ENCODE measurements at places on chromosomes 5 and 9. TPM values are rescaled to one million over a fixed set of nuclear protein-coding genes. Genes with fewer than 3 reads are reported as not detected.

- peaks cover 6% of the 10 kb centered on the region for H3K4me1 ChIP-seq
- DNase-seq = no peak
- H3K27me3 ChIP-seq = no peaks in the 10 kb centered on the region
- H3K27ac ChIP-seq = no peak overlapping the region
Measured at GRCh38 chr5:108529381-108529780, 147.5 kb upstream of the FBXL17 start.

SOHLH1 gene
- not detected for total RNA-seq

GRCh38 chr9:16196206-16196605 lies 643.4 kb downstream of the CCDC171 start:
- no peak overlapping the region for H3K4me3 ChIP-seq
- no peak for DNase-seq
- no peaks in the 10 kb centered on the region for H3K36me3 ChIP-seq
- peaks cover 23% of the 10 kb centered on the region for H3K4me1 ChIP-seq

WNT8A gene
- not detected for total RNA-seq

GRCh38 chr5:90099099-90099498 lies 310.5 kb downstream of the CETN3 start:
- no peaks in the 10 kb centered on the region for H3K36me3 ChIP-seq
- H3K27me3 ChIP-seq = no peaks in the 10 kb centered on the region
- H3K4me3 ChIP-seq = no peak overlapping the region
- H3K4me1 ChIP-seq = no peaks in the 10 kb centered on the region
- DNase-seq = no peak
- H3K27ac ChIP-seq = no peak overlapping the region

- peaks cover 10% of the 10 kb centered on the region for H3K36me3 ChIP-seq
- H3K4me3 ChIP-seq = no peak overlapping the region
- no peak overlapping the region for H3K27ac ChIP-seq
Measured at GRCh38 chr5:9858043-9858442, 227.9 kb upstream of the TAS2R1 start.

GRCh38 chr9:112308588-112308987 lies 24.8 kb downstream of the PTBP3 start:
- peak overlapping the region; percentile 36 for H3K27ac ChIP-seq
- no peak for DNase-seq
- H3K4me3 ChIP-seq = no peak overlapping the region
- peaks cover 3% of the 10 kb centered on the region for H3K27me3 ChIP-seq

ALDOB gene
- total RNA-seq = not detected

DNA sequence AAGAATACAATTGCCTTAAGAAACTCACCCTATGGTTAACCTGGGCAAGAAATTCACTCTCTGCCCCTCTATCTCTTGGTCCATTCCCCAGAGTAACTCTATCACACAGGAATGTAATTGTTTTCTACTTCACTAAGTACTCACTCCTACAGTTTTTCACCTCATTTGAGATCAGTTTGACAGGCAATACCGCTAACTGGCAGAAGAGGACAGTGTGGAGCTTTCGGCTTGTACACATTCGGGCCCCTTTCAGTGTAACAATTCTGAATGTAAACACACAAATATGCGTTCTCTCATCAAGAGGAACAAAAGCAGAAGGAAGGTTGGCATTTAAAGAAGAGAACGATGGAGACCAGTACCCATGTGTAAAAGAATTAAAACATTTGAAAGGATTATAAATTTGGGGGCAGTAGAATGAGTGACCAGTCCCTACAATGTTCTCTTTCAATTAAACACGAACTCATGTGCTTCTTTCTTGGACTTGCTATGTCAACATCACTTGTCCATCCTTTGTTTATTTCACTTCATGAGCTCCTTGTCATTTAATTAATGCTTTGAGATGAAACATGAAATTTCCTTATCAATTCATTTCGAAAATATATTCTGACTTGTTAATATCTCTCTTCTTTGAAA lies 188.5 kb upstream of the GRAMD2B start:
- H3K27ac ChIP-seq = no peak overlapping the region
- peak; percentile 30 for DNase-seq
- no peaks in the 10 kb centered on the region for H3K27me3 ChIP-seq
- no peaks in the 10 kb centered on the region for H3K36me3 ChIP-seq
- peaks cover 3% of the 10 kb centered on the region for H3K4me1 ChIP-seq

GRCh38 chr9:70081120-70081495 lies 37.5 kb downstream of the MAMDC2 start:
- no peak for DNase-seq
- no peak overlapping the region for H3K27ac ChIP-seq
- no peaks in the 10 kb centered on the region for H3K36me3 ChIP-seq
- no peaks in the 10 kb centered on the region for H3K27me3 ChIP-seq
- H3K4me1 ChIP-seq = no peaks in the 10 kb centered on the region
- H3K4me3 ChIP-seq = no peak overlapping the region

- no peak overlapping the region for H3K27ac ChIP-seq
- no peak overlapping the region for H3K4me3 ChIP-seq
- H3K36me3 ChIP-seq = no peaks in the 10 kb centered on the region
- no peak for DNase-seq
Measured at GRCh38 chr9:136740069-136740468, 2.7 kb downstream of the LCN10 start.

DNA sequence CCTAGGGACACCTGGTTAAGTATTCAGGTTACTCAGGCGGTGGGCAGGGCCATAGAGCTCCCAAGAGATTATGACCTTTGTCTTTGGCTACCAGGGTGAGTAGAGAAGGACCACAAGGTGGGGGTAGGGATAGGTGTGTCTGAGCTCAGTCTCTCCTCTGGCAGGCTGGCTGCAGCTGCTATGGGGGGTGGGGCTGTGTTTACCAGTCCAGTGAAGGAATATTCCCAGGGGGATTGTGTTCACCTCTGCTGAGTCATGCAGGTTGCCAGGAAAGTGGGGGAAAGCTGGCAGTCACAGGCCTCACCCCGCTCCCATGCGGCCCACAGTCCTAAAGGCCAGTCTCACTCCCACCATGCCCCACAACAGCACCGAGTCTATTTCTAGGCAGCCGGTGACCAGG lies 53.6 kb upstream of the POU5F2 start:
- DNase-seq = no peak
- H3K4me3 ChIP-seq = no peak overlapping the region
- no peaks in the 10 kb centered on the region for H3K27me3 ChIP-seq

DNA sequence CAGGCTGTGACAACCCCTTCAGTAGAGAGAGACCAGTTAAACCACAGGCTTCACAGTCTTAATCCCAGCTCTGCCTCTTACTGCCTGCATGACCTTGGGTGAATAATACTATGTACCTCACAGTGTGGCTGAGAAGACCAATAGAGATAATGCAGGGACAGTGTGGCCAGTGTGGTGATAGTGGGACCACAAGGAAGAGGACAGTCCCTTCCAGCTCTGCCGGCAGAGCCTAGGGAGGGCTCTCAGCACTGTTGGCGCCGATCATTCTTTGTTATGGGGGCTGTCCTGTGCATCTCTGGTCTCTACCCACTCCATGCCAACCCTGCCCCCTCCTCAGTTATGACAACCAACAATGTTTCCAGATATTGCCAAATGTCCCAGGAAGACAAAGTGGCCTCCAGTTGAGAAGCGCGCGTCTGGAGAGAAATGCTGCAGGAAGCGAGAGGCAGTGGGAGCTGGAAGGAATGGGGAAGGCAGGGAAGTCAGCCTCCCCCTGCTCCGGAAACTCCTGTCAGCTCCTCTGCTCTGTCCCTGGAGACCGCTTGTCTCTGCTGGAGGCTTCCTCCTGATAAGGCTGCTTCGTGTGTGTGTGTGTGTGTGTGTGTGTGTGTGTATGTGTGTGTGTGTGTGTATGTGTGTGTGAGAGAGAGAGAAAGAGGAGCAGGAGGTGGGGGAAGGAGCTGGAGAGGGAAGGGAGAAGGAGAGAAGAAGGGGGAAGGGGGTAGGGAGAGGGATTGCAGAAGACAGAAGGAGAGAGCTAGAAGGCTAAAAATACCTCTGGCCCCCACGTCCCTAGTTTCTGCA lies 31.8 kb upstream of the FABP6 start:
- H3K4me3 ChIP-seq = peak overlapping the region; percentile 74
- no peaks in the 10 kb centered on the region for H3K36me3 ChIP-seq
- peaks cover 22% of the 10 kb centered on the region for H3K27me3 ChIP-seq
- peak overlapping the region; percentile 98 for H3K27ac ChIP-seq
- H3K4me1 ChIP-seq = peaks cover 37% of the 10 kb centered on the region
- peak; percentile 70 for DNase-seq

SPINK13 gene
- total RNA-seq = not detected

GRCh38 chr5:77761606-77762005 lies 14.5 kb downstream of the TBCA start:
- H3K36me3 ChIP-seq = peaks cover 16% of the 10 kb centered on the region
- DNase-seq = no peak
- H3K27ac ChIP-seq = peak overlapping the region; percentile 70
- peak overlapping the region; percentile 22 for H3K4me3 ChIP-seq
- no peaks in the 10 kb centered on the region for H3K4me1 ChIP-seq

DNA sequence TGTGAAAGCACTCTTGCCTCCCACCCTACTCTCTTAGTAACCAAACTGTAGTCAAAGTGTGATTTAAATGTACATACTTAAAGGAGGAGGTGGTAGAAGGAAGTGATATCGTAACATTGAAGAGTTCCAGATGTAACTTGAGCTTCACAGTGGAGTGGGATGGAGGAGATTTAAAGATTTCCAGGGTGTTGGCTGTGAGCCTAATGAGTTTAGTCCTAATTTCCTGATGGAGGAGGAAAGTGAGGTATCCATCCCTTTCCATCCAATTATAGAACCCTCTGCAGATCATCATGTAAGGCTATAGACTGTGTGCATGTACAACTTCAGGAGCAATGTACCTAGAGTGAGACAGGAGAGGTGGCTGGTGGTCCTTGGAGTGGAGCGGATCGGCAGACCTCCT lies 1163.9 kb upstream of the SEMA6A start:
- H3K36me3 ChIP-seq = no peaks in the 10 kb centered on the region
- H3K4me3 ChIP-seq = no peak overlapping the region
- no peak for DNase-seq
- no peaks in the 10 kb centered on the region for H3K27me3 ChIP-seq

GRCh38 chr5:131279204-131279603 lies 15.4 kb downstream of the CDC42SE2 start:
- DNase-seq = no peak
- no peak overlapping the region for H3K4me3 ChIP-seq
- H3K4me1 ChIP-seq = no peaks in the 10 kb centered on the region
- peaks cover 3% of the 10 kb centered on the region for H3K27me3 ChIP-seq
- no peak overlapping the region for H3K27ac ChIP-seq

CCDC192 gene
- total RNA-seq = not detected

PCDHGB3 gene
- total RNA-seq = 6.2 TPM

DNA sequence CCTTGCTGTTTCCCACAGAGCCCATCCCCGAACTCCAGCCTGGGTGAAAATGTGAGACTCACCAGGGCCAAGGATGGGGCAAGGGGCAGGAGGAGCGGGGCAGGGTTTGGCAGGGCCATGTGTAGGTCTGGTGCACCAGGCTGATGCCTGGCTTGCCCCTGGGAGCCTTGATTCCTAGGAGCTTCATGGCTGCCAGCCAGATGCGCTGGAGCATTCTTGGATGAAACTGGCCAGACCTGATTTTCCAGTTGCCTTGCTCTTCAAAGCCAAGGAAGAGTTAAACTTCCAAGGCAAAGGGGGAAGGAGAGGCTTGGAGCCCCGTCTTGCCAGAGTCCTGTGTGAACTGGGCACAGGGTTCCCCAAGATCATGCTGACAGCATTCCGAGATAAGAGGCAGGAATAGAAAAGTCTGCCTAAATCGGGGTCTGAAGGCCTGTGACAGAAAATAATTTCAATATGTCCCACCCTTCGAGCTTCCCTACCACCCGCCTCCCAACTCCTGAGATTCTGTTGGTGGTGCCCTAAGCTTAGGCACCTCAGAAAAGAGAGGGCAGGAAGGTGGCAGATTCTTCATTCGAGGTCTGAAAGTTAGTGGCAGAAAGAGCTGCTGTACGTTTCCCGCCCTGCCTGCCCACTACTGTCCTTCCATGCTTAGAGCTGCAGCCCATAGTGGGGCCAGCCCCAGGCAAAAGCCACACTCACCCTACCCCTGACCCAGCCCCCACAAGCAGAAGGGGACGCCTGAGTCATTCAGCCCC lies 20.4 kb downstream of the FAT2 start:
- H3K27ac ChIP-seq = no peak overlapping the region
- H3K4me1 ChIP-seq = peaks cover 3% of the 10 kb centered on the region
- no peaks in the 10 kb centered on the region for H3K36me3 ChIP-seq
- no peak overlapping the region for H3K4me3 ChIP-seq
- no peak for DNase-seq
- H3K27me3 ChIP-seq = peaks cover 6% of the 10 kb centered on the region

SLC46A2 gene
- total RNA-seq = not detected

DNA sequence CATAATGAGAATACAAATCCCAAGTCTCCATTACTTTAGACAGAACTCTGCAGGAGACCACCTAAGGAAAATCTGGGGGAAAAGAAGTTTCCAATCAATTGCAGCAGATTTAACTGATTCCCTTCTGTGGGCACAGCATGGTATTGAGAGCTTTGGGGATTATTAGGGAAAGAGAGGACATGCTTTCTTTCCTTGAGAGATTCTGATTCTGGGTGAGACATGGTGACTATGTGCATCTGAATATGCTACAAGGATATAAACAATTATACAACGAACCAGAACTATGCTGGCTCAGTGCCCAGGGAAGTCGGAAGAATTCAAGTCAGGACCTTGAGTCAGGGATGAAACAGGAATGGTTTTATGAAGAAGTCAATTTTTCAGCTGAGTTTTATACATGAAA lies 183.7 kb downstream of the PDE4D start:
- H3K36me3 ChIP-seq = peaks cover 13% of the 10 kb centered on the region
- no peaks in the 10 kb centered on the region for H3K27me3 ChIP-seq
- DNase-seq = no peak
- no peak overlapping the region for H3K4me3 ChIP-seq

MTX3 gene
- total RNA-seq = 21.8 TPM

GRCh38 chr9:75269197-75269596 lies 180.9 kb downstream of the OSTF1 start:
- no peak overlapping the region for H3K4me3 ChIP-seq
- no peaks in the 10 kb centered on the region for H3K27me3 ChIP-seq
- H3K36me3 ChIP-seq = peaks cover 7% of the 10 kb centered on the region
- DNase-seq = no peak
- no peaks in the 10 kb centered on the region for H3K4me1 ChIP-seq

OR1J2 gene
- total RNA-seq = not detected

DNA sequence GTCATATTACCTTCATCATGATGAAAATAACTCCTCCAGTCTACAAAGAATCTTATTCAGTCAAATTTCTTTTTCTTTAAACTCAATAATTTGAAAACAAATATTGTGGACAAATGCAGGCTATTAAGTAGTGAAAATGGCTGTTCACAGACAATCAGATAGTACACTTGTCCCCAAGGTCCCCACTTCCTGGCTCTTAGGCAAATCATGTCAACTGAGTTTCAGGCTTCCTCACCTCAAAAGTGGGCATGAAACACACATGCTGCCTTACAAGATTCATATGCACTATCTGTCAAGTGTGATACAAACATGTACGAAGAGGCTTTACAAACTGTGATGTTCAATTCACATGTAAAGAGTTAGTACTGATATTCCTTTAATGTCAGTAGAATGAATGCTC lies 385.2 kb upstream of the SEMA6A start:
- H3K27ac ChIP-seq = no peak overlapping the region
- no peaks in the 10 kb centered on the region for H3K4me1 ChIP-seq
- H3K36me3 ChIP-seq = no peaks in the 10 kb centered on the region
- DNase-seq = no peak

Data from glutamatergic neuron (in vitro differentiated cells).